ENCODE measurements at places on chromosomes 7 and 10.

- no peak for DNase-seq
Observed at GRCh38 chr10:69071610-69072009, 16.3 kb upstream of the SRGN start.

GRCh38 chr10:98231417-98231816 lies 36.6 kb downstream of the LOXL4 start:
- no peak for DNase-seq

- DNase-seq, result no peak
Observed at GRCh38 chr7:20305726-20306125, 25.0 kb upstream of the ITGB8 start.

DNA sequence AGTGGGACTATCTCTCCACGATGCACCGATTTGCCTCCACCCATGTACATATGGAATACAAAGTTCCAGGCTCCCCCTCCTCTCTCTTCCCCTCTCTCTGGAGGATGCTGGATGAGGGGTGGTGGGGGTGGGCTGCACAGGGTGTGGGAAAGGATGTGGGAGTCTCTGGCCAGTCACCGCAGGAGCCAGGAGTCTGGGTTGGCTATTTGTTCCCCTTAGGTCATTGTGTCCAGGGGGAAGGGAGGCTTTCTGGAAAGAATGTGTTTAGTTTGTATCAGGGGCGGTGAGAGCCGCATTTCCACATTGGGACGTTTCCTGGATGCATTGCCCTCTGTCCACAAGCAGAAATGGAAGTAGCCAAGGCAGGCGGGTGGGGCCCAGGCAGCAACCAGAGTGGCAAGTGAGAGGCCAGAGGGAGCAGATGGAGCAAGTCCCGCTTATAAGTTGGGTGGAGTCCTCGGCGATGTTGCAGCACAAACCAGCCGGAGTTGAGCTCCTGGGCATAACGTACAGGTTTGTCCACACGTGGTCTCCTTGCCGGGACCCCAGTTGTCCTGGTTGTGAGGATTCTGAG lies 63.3 kb downstream of the ZNF777 start:
- DNase-seq, result no peak

DNA sequence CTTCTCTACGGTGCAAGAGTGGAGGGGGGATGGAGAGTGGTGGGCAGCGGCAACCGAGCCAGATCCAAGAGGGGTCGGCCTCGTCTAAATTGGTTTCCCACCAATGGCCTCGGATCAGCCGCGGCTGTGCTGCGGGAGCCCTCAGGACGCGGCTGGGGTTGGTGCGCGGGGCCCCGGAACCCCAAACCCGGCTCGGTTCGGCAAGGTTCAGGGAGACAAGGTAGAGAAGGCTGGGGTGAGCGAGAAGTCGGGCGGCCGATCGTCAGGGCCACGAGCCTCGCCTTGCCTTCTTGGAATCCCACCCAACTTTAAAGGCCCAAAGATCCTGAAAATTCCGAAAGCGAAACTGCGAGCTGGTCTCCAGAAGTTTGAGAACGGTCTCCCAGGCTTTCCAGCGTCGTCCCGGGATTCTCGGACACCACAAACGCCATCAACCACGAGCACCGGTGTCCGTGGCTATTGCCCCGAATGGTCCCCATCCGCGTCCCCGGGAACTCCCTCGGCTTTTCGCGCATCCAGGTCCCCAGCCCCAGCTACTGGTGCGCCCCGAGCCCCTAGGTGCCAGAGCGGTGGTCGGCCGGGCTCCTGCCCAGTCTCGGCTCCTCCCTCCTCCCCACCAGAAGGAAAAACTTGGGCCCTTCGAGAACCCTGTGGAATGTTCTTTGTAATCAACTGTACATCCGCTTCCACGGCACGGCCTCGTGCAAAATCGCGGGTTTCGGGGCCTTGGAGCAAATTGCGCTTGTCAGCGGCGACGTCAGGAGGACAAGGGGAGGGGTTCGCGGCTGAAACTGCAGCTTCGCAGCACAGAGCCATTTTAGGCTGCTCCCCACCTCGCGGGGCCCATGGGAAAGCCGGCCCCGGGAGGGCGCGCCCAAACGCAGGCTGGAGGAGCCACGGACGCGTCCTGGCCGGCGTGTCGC lies 3.2 kb downstream of the SFMBT2 start:
- peak; percentile 35 for DNase-seq

DNA sequence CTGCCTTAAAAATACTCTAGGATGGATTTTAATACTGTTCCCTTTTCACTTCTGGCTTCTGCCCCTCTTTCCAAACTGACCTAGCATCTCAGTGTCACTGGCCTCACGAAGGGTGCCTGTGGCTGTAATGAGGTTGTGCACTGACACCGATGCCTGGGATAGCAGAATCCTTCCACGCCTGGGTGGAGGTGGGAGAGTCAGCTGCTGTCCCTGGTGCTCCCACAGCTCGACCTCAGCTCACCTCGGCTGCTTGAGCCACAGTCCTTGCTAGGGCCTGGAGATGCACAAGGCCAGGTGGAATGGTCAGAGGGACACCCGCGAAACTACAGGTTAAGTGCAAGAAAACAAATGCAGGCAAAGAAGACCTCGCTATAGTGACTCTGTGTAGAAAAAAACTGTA lies 123.4 kb upstream of the ACBD5 start:
- DNase-seq, result no peak

DNA sequence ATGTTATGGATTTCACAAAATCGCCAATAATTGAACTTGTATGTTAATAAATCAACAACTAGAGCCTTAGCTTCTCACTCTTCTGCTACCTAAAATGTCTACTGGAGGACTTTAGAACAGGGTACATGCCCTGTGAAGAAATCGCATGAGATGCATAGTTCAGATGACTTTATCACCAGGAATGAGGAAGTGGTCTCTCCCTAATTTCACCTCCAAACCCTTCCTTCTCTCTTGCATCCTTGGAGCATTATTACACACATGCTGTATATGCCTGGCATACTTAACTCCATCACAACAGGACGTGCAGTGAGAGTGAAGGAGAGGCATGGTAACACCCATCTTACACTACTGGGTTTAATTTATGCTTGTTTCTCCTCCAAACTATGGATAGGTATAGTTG lies 27.8 kb downstream of the RHEB start:
- DNase-seq, result no peak

DNA sequence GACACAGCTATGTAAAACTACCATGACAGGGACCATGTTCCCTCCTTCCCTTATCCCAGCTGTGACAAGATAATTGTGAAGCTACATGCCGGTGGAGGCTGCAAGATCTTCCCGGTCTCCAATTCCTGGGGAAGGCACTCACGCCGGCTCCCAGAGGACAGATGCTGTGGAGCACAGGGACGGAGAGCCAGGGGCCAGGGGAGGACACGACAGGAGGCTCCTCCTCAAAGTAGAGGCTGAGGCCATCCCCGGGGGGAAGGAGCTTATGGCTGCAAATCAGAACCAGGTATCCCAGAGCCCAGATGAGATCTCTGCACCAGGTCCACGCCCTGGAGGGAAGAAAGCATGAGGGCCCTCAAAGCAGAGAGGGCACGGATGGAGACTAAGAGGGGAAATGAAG lies 286.2 kb downstream of the TCERG1L start:
- no peak for DNase-seq

All from activated CD4-positive, alpha-beta T cell treated with anti-CD3 and anti-CD28 coated beads, Interleukin-2, amount 50 U/mL, for 4 hours (primary cell).